M059J (cell line): ENCODE measurements at places on chromosomes 13 and 19.

DNA sequence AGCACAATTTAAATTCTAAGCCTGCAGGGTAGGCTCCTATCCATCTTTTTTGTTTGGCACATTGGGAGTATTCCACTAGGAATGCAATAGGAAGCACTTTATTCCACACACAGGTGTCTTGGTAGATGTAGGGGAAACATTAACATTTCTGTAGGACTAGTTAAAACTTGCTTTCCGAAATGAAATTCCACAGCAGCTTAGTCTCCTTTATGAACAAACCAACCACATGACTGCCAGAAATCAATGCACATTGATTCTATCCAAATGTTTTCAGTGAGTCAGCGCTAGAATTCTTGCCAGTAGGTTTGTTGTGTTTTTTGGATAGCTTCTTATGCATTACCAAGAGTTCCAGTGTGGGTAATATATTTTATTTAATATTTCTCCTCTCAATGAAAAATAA, 207.9 kb upstream of the CSNK1A1L start:
- DNase-seq = peak; percentile 50

DNA sequence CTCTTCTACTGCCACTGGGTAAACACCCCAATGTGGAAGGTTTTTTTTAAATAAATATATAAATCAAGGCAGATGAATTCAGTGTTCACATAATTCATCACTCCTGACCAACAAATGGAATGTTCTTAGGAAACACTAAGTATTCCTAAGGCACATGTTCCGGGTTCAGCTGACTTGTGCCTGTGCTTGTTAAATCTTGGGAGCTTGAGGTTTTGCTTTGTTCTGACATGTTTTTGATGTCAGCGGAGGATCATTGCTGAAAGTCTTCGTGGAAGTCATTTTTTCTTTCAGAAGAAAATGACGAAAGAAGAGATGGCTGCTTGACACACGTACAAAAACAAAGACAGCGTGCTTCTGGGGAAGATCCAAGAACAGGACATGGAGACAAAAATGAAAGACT, 185.8 kb downstream of the MZT1 start:
- no peak for DNase-seq

- DNase-seq = no peak
These were observed 336.0 kb downstream of the TBC1D4 start for GRCh38 chr13:75145927-75146326.

DNA sequence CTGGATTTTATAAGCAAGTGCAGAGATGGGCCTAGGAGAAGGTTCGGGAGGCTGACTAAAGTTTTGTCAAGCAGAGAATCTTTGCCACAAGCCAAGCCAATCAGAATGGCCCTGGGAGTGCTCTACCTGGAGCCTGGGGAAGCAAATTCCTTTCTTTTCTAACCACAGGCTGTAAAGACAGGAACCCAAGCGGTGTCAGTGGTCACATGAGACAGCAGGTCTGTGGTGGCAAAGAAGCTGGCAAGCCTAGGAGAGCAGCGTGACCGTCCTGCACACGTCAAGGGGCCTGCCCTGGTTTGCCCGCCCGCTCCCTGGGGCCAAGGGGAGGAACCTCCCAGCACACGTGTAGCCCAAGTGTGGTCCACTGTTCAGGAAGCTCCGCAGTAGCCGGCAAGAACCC, 90.8 kb downstream of the IPO5 start:
- DNase-seq = peak; percentile 54

- DNase-seq = no peak
These were observed 13.8 kb downstream of the LILRB1 start for GRCh38 chr19:54644056-54644455.

DNA sequence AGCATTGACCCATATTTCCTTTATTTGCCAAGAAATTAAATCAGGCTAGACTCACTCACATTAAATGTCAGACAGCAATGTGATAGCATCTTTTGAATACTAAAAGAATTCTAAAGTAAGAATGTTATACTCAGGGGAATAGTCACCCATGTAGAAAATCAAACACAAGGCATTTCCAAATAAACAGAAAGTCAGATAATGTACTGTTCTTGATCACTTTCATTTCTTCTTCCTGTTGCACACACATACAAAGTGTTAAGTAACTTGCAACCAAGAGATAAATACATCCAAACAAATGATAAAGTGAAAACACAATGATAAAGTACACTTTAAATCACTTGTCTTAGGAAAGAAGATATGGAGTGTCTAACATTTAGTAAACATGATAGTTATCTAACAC, 1366.6 kb upstream of the MIR17HG start:
- no peak for DNase-seq

- DNase-seq = no peak
These were observed 1.7 kb upstream of the PLEKHG2 start for GRCh38 chr19:39410831-39411080.

DNA sequence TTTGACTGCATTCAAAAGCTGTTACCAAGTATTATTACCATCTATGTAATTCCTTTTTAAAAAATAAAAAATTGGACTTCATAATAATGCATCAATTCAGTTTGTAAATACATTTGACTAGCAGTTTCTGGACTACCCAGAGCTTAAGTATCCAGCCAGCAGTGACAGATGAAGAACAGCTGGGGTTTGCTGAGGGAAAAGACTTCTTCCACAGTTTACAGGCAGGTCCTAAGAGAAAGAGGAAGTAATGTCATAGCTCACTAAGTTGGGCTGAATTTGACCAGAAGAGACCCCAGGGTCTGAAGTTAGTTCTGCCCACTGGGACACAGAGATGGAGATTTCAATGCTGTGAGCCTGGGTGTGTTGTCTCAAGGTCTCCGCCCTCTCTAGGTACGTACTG, 96.4 kb downstream of the MBNL2 start:
- DNase-seq = no peak

DNA sequence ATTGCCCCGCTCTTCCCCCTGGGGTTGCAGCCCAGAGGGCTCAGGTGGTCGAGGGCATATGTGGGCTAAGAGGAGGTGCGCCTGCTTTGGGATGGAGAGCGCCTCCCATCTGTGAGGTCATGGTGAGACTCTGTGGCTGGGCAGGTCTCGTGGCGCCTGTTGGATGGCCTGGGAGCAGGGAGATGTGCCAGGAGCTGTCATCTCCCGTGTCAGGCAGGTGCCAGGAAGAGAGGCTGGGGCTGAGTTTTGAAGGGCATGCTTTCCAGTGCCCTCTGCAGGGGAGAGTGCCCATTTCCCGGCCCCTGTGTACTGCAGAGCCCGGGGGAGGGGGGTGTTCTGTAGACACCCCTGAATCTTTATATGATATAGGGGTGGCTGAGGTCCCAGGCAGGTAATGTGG, 2.8 kb downstream of the WTIP start:
- no peak for DNase-seq

- no peak for DNase-seq
These were observed 7.2 kb downstream of the RAB20 start for GRCh38 chr13:110554227-110554836.

DNA sequence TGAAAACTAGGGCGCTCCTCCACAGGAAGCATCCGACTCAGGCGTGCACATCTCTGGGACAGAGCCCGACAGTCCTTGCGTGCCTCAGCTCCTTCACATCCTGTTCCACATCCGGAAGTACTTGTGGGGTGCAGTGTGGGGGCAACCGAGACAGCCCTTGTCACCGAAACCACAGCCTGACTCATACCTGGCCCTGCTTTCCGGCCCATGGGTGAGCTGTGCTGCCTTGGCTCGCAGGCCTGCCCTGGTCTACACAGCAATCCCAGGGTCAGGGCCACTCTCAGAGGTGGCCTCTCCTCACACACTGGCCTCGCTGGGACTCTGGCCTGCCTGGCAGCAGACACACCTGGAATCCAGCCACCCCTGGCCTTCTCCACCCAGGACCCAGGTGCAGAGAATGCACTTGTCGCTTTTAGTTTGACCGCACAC, 100.4 kb downstream of the STK24 start:
- DNase-seq = peak; percentile 95

GRCh38 chr19:20416661-20417060, 148.9 kb downstream of the ZNF737 start:
- no peak for DNase-seq

GRCh38 chr13:34458756-34459715, 483.0 kb upstream of the NBEA start:
- DNase-seq = no peak

DNA sequence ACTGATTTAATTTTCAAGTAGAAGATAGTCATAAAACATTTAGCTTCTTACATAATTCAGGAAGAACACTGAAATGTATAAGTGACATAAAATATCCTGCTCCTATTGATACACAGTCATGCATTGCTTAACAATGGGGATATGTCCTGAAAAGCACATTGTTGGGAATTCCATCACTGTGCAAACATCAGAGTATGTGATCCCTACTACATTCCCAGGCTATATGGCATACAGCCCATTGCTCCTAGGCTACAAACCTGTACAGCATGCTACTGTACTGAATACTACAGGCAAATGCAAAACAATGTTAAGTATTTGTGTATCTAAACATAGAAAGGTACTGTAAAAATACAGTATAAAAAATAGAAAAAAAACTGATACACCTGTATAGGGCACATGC, 723.9 kb upstream of the ARGLU1 start:
- DNase-seq = no peak

DNA sequence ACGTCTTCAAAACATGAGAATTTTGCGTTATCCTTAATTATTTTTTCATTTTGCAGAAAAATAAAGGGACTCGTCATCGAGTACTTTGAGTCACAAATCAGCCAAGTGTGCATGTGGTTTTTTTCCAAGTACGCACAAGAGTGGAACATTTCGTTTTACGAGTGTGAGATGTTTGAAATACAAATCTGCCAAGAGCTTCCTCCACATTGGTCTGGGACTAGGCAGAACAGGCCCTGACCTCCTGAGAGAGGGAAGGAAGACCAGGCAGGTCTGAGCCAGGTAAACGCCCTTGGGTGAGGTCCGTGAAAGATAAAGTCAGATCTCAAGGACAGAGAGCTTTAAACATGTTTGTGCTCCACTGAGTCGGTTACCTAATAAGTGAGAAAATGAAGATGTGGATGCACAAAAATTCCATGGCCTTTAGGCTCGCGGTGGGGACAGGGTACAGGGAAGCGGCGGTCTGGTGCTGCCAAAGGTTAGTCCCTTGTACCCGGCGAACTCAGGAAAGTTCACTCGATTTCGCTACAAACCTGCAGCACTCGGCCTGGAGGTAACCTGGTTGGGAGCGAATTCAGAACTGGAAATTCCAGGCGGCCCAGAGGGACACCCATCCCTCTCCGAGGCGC, 473 bp upstream of the ITM2B start:
- no peak for DNase-seq

DNA sequence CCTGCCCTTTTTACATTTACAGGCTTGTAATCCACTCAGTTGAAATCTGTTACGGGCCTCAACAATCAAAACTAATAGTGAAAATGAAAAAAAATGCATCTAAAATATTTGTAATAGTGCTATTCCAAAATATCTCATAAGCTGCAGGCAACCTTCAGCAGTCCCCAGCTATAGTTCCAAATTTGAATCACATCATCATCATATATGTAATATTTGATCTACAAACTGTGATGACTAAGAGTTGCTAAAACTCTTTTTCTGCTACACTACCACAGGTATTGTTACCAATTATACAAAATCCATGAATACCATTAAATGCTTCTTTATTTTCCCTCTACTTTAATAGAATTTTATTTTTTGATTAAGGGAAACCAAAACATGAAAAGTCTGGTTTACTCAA, 121.4 kb upstream of the RFC3 start:
- no peak for DNase-seq
